ENCODE measurements at places on chromosomes 5 and 9. TPM values are rescaled to one million over a fixed set of nuclear protein-coding genes. Genes with fewer than 3 reads are reported as not detected.

DNA sequence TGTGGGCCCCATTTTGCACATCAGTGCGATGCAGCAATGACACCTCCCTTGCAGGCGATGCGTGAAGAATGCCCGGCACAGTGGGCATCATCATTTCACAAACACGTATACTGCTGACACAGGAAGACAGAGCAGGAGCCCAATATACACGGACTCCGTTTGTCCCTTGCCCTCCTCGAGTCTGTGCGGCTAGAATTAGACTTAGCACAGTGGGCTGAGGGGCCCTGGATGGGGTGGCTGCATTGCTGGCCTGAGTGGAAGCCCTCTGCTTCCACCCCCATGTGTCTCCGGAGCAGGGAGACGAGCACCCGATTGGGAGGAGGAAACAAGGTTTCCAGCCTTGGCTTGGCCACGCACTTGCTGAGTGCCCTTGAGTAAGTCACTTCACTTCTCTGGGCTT is 40.8 kb downstream of the GSN start:
- no peaks in the 10 kb centered on the region for H3K4me1 ChIP-seq
- no peaks in the 10 kb centered on the region for H3K36me3 ChIP-seq
- no peak overlapping the region for H3K4me3 ChIP-seq
- DNase-seq, result no peak
- no peaks in the 10 kb centered on the region for H3K27me3 ChIP-seq

GRCh38 chr9:125176636-125177035 is 13.0 kb downstream of the PPP6C start:
- H3K27ac ChIP-seq, result no peak overlapping the region
- H3K4me1 ChIP-seq, result peaks cover 57% of the 10 kb centered on the region
- H3K4me3 ChIP-seq, result no peak overlapping the region
- DNase-seq, result no peak
- no peaks in the 10 kb centered on the region for H3K27me3 ChIP-seq
- peaks cover 22% of the 10 kb centered on the region for H3K36me3 ChIP-seq

GRCh38 chr9:76257311-76257710 is 136.9 kb downstream of the RFK start:
- H3K27me3 ChIP-seq, result no peaks in the 10 kb centered on the region
- no peak for DNase-seq
- H3K4me1 ChIP-seq, result no peaks in the 10 kb centered on the region
- no peak overlapping the region for H3K4me3 ChIP-seq

DNA sequence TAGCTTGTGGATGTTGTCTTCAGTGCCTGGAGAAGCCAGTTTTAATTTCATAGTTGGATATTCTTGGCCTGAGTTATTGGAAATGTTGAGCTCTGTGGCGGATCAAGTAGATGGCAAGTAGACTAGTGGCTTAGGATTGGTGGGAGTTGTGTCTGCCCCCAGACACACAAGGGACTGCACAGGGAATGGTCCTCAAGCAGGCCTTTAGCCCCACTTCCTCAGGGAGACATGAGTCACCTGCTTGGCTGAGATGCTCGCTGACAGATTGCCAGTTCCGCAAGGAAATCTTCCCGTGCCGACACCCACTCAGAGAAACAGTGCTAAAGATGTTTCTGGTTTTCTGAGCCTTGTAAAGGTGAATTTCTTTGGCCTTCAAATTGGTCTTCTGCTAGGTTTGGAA is 18.8 kb upstream of the CATSPER3 start:
- H3K27ac ChIP-seq, result no peak overlapping the region
- no peaks in the 10 kb centered on the region for H3K27me3 ChIP-seq
- DNase-seq, result no peak
- H3K4me1 ChIP-seq, result no peaks in the 10 kb centered on the region
- no peak overlapping the region for H3K4me3 ChIP-seq
- H3K36me3 ChIP-seq, result peaks cover 6% of the 10 kb centered on the region

DNA sequence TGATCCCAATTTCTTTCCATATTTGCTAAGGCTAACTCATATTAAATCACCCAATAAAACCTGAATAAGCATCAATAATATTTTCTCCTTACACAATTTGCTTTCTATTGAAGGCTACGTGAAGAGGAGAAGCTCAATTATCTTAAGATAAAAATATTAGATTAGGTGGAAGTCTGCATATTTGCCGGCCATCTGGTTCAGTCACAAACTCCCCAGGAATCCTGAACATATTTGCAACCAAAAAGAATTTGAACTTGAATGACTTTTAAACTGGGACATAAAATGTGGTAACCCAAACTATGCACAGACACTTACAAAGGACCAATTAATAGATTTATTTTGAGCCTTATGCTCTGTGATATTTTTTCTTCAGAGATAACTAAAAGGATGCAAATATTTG is 92.3 kb downstream of the HAPLN1 start:
- H3K4me1 ChIP-seq, result no peaks in the 10 kb centered on the region
- H3K4me3 ChIP-seq, result no peak overlapping the region
- no peaks in the 10 kb centered on the region for H3K36me3 ChIP-seq
- peaks cover 2% of the 10 kb centered on the region for H3K27me3 ChIP-seq

GRCh38 chr5:69335341-69335935 is 2.8 kb upstream of the CCDC125 start:
- no peaks in the 10 kb centered on the region for H3K27me3 ChIP-seq
- no peak overlapping the region for H3K4me3 ChIP-seq
- H3K27ac ChIP-seq, result no peak overlapping the region
- H3K36me3 ChIP-seq, result peaks cover 3% of the 10 kb centered on the region
- H3K4me1 ChIP-seq, result peaks cover 15% of the 10 kb centered on the region

GRCh38 chr9:131012023-131012334 is 3.0 kb downstream of the LAMC3 start:
- no peak overlapping the region for H3K4me3 ChIP-seq
- H3K27me3 ChIP-seq, result peaks cover 18% of the 10 kb centered on the region
- H3K27ac ChIP-seq, result no peak overlapping the region
- H3K36me3 ChIP-seq, result no peaks in the 10 kb centered on the region
- H3K4me1 ChIP-seq, result no peaks in the 10 kb centered on the region

DNA sequence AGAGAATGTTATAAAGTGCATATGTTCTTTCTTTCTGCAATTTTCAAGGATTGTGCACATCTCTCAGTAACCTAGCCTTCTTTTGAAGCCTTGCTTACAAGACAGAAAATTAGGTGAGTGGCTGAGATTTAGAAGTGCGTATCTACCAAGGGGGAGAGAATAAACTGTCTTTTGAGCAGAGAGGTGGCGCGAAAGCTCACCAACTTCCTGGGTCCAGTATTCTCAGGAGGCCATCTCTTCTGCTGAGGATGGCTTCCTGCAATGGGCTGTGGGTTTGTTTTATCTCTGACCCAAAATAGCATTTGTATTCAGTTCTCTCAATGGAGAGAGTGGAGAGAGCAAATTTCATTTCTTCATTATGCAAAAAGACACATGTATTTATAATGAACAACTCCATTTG is 75.4 kb upstream of the RPS23 start:
- H3K27me3 ChIP-seq, result no peaks in the 10 kb centered on the region
- no peaks in the 10 kb centered on the region for H3K36me3 ChIP-seq
- no peak overlapping the region for H3K27ac ChIP-seq
- no peak overlapping the region for H3K4me3 ChIP-seq
- no peak for DNase-seq

- H3K27ac ChIP-seq, result no peak overlapping the region
- DNase-seq, result no peak
- H3K27me3 ChIP-seq, result no peaks in the 10 kb centered on the region
- H3K4me3 ChIP-seq, result no peak overlapping the region
Measured at GRCh38 chr5:156237361-156237760, 89.6 kb upstream of the SGCD start.

DNA sequence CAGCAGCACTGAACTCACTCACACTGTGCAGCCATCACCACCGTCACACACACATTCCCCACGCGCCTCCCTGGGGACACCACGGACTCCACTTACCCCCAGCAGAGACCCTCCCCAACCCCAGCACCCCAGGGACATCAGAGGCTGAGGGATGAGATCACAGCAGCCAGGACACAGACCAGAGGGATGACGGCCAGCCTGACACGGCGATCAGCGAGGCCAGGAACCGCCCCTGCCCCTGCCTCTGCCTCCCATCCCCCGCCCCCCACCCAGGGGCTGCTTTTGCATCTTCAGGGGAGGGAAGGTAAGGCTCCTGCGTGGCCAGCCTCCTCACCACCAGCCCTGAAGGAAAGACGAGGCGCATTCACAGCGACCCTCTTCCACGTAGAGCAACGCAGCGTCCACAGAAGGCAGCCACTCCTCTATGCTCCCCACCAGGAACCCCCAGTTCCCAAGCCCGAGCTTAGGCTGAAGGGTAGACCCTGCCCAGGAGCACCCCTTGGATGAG is 104.5 kb downstream of the VAV2 start:
- H3K4me1 ChIP-seq, result no peaks in the 10 kb centered on the region
- H3K27me3 ChIP-seq, result no peaks in the 10 kb centered on the region
- no peak overlapping the region for H3K4me3 ChIP-seq
- no peaks in the 10 kb centered on the region for H3K36me3 ChIP-seq

- no peaks in the 10 kb centered on the region for H3K4me1 ChIP-seq
- DNase-seq, result no peak
- H3K27me3 ChIP-seq, result no peaks in the 10 kb centered on the region
- no peak overlapping the region for H3K27ac ChIP-seq
- no peaks in the 10 kb centered on the region for H3K36me3 ChIP-seq
Measured at GRCh38 chr5:69341520-69342161, 9.0 kb upstream of the CCDC125 start.

DNA sequence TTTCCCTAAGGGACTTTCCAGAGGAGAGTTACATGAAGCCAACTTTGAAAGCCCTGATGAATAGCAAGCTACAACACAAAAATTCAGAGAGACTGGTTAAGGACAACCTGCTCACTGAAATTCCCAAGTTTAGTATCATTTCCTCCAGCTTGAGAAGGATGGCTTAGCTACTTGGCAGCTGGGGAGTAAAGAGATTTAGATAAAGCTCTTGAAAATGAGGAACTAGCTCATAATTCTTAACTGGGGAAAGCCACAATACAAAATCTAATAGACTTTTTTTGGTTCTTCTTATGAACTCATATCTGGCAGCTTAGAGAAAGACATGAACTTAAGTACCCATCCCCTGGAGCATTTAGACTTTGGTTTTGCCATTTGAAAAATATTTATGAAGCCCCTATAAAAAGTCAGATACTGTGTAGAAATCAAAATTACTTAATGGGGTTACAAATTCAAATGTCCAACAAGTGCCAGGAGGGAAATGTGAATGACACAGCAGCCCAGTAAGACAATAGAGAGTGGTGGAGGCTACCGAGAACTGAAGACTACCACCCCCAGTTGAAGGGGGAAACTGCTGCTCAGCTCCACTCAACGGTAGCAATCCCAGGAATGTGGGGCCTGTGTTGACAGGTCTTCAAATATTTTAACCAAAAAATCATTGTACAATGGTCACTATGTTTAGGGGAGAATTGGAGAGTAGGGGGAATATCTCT is 79.4 kb upstream of the ADRB2 start:
- H3K27me3 ChIP-seq, result peaks cover 3% of the 10 kb centered on the region
- no peak overlapping the region for H3K4me3 ChIP-seq
- no peak for DNase-seq
- H3K27ac ChIP-seq, result no peak overlapping the region
- H3K36me3 ChIP-seq, result no peaks in the 10 kb centered on the region

Gene TMEM171
- total RNA-seq, result not detected

Gene PCDHB4
- not detected for total RNA-seq

- no peaks in the 10 kb centered on the region for H3K4me1 ChIP-seq
- H3K27me3 ChIP-seq, result peaks cover 19% of the 10 kb centered on the region
- H3K4me3 ChIP-seq, result no peak overlapping the region
Measured at GRCh38 chr9:98931600-98932389, 11.9 kb upstream of the COL15A1 start.

All from activated CD4-positive, alpha-beta T cell treated with anti-CD3 and anti-CD28 coated beads for 36 hours (primary cell).